ENCODE measurements at places on chromosomes 2 and 18. TPM values are rescaled to one million over a fixed set of nuclear protein-coding genes. Genes with fewer than 3 reads are reported as not detected.

DNA sequence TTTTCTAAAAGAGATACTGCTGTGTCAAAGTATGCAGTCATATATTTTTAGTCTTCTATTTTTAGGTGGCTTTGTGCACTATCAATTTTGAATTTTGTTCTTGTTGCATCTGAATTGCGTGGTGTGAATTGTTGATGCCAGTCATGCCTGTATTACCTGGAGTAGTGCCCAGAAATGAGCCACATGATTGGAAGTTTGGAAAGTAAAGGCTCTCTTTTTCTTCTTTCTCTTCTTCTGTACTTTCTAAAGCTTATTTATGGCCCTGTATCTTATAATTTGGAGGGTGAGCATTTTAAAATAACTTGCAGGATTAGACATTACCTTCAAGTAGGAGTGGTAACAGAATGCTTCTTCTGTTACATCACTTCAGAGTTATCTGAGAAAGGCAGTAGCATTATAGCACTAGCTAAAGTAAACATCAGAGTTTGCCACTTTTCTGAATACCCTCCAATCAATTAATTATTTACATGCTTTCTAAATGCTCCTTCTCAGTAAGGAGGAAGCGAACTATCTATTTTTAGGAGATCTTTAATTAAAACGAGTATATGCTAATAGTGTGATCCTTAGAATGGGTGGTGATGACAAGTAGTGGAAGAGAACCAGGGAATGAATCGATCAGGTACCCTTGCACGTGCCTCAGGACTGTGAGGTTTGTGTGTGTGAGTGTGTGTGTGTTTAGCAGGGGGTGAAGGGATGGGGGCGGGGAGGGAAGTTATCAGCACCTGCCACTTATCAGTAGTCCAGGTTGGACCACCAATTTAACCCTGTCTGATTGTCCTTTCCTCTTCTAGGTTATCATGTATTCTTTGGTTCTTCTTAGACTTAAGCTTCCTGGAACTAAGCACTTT, 112.5 kb downstream of the MAP3K20 start:
- DNase-seq, result peak; percentile 7

Gene CD8B2
- total RNA-seq, result not detected

GRCh38 chr2:113755835-113756354, 547 bp downstream of the SLC35F5 start:
- DNase-seq, result no peak

DNA sequence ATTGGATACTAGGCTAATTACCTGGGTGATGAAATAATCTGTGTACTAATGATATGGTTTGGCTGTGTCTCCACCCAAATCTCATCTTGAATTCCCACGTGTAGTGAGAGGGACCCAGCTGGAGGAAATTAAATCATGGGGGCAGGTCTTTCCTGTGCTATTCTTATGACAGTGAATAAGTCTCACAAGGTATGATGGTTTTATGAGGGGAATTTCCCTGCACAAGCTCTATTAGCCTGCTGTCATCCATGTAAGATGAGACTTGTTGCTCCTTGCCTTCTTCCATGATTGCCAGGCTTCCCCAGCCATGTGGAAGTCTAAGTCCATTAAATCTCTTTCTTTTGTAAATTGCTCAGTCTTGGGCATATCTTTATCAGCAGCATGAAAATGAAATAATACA, 394.1 kb upstream of the SYT4 start:
- no peak for DNase-seq

Gene GPR45
- not detected for total RNA-seq

DNA sequence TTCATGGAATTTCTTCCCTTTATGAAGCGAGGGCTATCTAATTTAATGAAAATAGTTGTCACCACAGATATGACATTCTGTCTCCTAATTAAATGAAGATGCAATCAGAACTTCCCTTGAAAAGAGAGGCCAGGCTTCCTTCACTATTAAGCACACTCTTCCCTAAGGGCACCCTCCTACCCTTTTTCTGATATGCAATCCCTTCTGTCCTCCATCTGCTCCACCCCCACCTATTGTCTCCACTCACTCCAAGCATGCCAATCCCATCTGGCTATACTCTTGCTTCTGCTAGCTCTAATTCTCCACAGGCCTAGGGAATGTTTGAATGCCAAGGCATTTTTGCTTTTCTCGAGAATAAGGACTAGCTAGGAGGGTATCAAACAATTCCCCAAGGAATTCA, 818.4 kb upstream of the FSHR start:
- no peak for DNase-seq
